ENCODE measurements at places on chromosomes 12 and 14. TPM values are rescaled to one million over a fixed set of nuclear protein-coding genes. Genes with fewer than 3 reads are reported as not detected.

The CCDC38 gene
- total RNA-seq = not detected

The OASL gene
- total RNA-seq = 7.6 TPM

The LRTM2 gene
- total RNA-seq = not detected

The SERPINA3 gene
- total RNA-seq = not detected

The CEBPE gene
- total RNA-seq = not detected

The MARS1 gene
- 210 TPM for total RNA-seq

The DIO2 gene
- 2.0 TPM for total RNA-seq

The SALL2 gene
- total RNA-seq = 4.1 TPM

The MANSC4 gene
- 4.1 TPM for total RNA-seq

The LIN7A gene
- not detected for total RNA-seq

The TCL1B gene
- total RNA-seq = not detected

The TAS2R46 gene
- 1.5 TPM for total RNA-seq

Data from PC-3 (cell line).